ENCODE measurements at places on chromosomes 7 and 10.

- DNase-seq = no peak
Measured at GRCh38 chr10:43942096-43942850, 293.6 kb upstream of the ZNF32 start.

DNA sequence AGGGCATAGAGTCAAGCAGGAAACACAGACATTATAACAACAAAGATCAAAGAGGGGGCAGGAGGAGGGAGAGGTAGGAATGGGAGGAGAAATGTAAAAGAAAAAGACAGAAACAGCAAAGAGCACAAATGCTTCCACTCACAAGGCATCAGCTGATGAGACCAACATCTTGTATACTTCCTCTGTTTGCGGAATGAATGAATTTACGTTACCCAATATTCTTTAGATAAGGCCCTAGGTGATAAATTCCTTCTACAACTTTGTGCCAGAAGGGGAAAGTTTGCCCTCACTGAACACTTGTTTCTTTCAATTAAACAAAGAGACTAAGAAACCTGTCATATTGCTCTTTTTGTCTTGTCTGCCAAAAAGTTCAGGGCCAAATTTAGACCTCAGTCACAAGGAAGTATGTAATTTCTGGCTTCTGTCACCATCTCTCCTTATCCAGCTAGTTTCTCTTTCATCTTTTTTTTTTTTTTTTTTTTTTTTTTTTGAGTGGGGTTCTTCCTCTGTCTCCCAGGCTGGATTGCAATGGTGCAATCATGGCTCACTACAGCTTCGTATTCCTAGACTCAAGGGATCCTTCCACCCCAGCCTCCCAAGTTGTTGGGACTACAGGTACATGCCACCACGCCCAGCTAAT is 116.4 kb upstream of the NANOS1 start:
- DNase-seq = no peak

- no peak for DNase-seq
Measured at GRCh38 chr10:69567920-69568319, 5.3 kb downstream of the NEUROG3 start.

- no peak for DNase-seq
Measured at GRCh38 chr7:151411551-151411950, 1.7 kb upstream of the WDR86 start.

DNA sequence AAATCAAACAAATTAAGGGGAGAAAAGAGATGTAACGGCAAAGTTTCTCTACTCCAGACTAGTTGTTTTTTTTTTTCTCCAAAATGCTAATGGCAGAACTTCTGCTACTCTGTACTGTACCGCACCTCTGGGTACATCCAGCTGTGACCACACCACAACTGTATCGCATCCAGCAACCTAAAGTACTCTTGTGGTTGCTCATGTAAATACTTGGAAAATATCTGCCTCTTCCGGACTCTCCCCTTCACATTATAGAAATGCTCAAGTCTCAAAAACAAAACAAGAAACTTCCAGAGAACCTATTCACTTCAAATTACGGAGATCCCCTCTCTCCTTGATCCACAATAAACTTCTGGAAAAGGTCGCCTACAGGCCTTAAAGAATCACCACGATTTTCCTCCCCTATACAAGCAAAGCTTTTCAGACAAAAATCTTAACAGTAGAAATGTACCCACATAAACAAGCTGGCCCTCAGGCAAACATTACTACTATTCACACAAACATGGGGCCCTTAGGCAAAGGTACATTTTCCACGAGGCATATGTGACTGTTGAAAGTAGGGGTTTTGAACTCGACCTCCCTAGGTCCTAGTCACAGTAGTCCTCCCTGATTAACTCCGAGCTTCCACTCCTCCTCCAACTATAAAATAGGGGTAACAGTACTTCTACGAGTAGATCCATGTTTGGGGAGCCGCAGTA is 222.9 kb upstream of the MKLN1 start:
- no peak for DNase-seq

- no peak for DNase-seq
Measured at GRCh38 chr7:27154901-27155815, 1.3 kb downstream of the HOXA7 start.

GRCh38 chr7:42690794-42691639 is 220.9 kb downstream of the C7orf25 start:
- DNase-seq = no peak

DNA sequence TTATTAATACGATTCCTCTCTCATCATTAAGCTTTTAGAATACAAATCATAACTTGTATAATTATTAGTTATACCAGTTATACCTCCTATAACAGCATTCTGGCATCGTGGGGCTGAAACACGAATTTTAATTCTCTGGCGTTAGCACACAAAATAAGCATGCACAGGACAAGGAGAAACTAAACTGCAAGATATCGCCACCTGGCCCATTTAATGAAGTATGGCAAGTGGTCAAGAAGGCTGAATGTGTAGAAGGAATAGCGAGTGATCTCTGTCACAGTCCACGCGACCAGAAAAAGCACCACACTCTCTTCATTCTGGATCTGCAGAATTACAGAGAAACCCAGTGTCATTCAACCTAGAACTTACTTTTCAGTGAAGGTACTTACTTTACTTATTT is 18.1 kb downstream of the HACD1 start:
- no peak for DNase-seq

GRCh38 chr10:128049226-128050120 is 76.8 kb downstream of the MKI67 start:
- no peak for DNase-seq

- DNase-seq = no peak
Measured at GRCh38 chr10:127802531-127803095, 65.6 kb downstream of the FOXI2 start.

DNA sequence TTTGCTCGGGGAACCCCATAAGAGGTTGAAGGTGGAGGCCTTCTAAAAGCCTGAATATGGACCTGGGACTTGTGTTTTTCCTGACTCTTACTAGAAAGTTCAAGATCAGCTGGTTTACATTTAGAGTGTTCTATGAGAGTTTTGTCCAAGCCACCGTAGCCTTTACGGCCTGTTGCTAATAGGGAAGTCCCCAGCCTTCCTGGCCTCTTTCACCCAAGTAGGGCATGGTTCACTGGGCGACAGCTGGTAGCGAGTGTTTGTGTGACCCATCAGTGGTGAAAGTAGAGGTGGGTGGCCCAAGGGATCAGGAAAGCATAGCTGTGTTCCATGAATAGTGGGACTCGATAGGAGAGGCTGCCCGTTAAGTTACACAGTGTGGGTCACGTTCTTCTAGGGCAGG is 60.1 kb downstream of the RABGEF1 start:
- DNase-seq = no peak

- DNase-seq = no peak
Measured at GRCh38 chr7:3043544-3044371, at the start of gene CARD11. Gene CARD11, minus strand, starts transcription at chr7:3043867. Its CDS starts 85,361 bp downstream, at chr7:2958506.

DNA sequence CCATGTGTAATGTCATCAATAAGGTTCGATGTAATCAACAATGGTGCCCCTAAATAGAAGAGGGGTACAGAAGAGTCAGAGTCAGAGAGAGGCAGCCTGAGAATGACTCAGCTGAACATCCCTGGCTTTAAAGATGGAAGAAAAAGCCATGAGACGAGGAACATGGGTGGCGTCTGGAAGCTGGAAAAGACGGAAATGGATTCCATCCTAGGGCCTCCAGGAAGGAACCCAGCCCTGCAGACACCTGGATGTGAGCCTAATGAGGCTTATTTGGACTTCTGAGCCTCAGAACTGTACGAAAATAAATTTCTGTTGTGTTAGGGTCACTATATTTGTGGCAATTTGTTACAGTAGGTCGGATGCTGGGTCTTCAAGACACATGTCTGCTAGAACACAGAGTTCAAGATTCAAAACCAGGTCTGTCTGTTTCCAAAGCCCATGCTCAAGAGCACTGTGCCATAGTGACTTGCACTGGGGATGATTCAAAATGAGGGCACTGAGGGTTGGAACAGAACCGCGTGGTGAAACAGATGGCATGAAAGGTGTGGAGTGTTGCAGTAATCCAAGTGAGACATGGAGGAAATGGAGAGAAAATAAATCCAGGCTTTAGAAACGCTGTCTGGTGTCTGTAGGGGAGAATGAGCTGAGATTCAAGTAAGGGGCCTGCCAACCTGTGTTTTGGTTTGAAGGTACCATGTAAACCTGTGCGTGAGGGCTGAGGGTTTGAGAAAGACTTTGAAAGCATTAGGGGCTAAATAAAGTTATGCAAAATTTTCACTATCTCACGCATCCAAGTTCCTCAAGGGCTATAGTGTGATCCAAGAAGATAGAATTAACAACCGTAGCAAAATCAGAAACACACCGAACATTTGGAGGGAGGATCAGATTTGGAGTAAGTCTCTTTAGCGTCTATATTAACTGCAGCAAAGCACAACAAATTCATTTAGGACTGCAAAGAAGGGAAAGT is 849.1 kb upstream of the AUTS2 start:
- no peak for DNase-seq

- DNase-seq = no peak
Measured at GRCh38 chr7:117856196-117856595, 17.0 kb downstream of the CTTNBP2 start.

GRCh38 chr10:73073627-73074026 is 23.0 kb downstream of the P4HA1 start:
- DNase-seq = no peak

DNA sequence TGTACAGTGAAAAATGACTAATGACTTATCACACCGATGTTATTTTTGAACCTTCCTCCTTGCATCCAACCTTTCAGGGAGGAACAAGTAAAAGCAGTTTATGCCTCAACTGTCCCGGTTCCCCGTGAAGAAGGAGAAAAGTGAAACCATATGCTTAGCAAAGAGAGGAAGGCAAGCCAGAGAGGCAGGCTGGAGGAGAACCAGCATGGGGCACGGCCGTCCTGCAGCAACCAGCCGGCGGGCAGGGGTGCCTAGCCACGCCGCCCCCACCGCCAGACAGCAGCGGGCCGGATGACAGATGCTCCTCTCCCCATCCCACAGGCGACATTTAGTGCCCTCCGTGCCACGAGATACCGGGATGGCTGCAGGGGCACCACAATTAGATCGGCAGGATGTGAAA is 421.4 kb upstream of the MGMT start:
- DNase-seq = no peak

GRCh38 chr10:71061472-71061871 is 150.9 kb upstream of the UNC5B start:
- no peak for DNase-seq

DNA sequence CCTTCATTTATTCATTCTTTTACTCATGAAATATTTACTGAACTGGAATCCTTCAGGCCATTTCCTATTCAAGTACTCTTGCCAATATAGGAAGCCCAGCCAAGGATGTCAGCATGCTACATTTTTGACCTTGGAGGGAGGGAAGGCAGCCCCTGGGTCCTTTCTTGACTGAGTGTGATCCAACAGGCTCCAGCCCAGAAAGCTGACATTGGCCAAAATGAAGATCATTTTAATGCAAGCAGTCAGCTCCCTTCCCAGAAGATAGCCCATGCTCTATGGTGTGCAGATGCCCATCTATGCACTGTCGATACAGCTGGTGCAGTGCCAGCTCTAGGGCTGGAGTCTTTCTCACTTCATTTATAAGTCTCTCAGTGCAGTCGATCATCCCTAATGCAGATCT is 646.0 kb downstream of the KCNMA1 start:
- DNase-seq = no peak

DNA sequence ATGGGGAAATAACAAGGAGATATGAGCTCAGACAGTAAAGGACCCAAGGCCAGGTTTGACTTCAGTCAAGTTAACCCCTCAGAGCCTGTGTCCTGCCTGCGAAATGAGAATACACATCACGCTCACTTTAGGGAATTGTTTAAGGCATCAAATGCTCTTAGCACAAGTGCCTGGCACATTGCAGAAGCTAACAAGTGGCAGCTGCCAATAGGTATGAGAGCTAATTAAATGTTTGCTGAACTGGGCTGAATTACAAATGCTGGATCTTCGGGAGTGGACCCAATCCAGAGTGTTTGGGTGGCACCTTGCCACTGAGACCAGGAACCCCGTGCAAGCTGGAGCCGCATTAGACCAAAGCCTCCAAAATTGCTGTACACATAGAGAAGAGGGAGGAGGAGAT is 136.8 kb downstream of the C10orf90 start:
- DNase-seq = no peak

DNA sequence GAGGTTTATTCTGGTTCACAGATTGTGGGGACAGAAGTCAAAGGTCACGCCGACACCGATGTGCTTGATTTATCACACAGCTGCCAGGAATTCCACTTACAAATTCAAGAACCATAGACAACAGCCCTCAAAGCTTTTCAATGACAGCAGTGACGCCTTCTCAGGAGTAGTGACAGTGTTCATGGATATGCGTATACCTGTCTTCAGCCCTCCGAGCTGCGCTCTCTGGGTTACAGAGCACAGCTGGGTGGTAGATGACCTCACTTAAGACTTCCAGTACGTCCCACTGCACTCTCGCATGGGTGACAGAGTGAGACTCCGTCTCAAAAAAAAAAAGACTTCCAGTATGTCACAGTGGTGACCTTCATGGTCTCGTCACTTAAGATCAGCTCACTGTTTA is 108.5 kb downstream of the TCERG1L start:
- DNase-seq = no peak

DNA sequence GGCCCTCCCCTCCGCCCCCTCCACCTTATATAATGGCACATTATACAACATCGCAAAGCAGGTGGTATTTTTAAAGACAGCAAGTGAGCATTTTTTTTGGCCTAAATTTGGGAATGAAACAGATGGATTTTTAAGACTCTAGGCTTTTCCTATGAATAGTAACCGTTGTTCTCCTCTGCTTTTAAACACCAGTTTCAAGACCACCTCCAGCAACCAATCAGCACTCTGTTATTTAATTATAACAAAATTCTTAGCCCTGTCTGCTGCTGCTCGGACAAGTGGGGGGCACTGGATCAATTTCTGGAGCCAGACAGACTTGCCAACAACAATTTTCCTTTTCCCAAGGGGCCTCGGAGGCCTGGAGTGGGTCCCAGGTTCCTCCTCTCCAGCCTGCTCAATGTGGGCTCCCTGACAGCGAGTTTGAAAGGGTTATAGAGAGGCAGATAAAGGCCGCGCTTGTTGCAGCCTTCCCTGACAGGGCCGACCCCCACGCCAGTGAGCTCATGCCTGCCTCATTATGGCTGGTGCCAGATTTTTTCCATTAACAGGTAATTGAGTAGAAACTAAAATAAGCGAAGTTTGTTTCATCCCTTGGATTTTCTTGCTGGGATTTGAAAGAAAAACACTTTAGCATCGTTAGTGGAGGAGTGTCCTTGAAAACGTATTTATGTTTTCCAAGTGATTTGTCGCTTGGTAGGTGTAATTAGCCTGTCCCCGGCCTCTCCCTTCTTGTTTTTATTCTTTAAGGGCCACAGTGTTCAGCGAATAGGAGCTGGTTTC is 227.3 kb downstream of the TCF7L2 start:
- no peak for DNase-seq
